ENCODE measurements at places on chromosomes 5 and 9.

DNA sequence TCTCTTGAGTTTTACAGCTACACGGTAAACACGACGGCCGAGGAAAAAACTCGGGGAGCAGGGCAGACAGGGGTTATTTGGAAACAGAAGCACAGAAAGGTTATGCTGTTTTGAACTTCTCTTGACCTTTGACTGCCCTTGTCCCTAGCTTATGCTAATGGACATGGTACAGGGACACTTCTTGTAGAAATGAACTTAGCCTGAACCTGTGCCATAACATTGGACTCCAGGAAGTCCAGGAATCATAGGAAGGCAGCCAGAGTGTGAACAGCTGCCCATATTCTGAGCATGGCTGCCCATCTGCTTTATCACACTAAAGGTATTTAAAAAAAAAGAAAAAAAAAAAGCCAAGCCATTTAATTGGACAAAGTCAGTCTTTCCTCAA lies 46.1 kb downstream of the NR6A1 start:
- no peak for DNase-seq

GRCh38 chr5:29054282-29054681 lies 2015.9 kb upstream of the CDH9 start:
- no peak for DNase-seq

DNA sequence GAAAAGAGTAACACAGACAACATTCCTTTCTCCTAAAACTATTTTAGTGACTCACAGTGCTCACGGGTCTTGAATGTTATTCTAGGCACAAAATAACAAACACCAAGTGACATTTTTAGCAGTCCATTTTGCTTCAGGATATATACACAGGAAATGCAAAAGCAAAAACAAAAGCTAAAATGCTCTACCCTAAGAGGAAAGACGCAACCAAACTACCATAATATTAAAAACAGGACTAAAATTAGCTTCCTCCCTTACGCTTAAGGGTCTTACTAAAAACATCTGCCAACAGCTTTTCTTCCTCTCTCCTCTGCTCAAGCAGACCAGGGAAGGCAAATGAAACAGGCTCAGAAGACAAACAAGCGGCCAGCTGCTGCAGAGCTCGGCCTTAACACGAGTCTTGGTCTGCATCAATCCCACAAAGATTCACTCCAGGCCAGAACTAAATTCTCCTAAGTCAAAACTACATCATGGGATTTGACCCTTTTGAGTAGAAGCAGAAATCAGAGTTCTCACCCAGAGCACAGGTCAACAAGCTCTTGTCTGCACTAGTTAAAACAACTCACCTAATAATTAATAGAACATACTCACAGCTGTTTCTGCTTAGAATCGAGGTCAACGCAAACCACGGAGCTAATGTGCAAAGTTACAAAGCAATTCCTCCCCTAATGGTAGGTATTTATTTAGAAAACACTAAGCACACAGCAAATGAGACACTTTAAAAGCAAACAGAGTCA lies 62.3 kb downstream of the RAPGEF1 start:
- DNase-seq: no peak

GRCh38 chr9:88339317-88339716 lies 48.9 kb upstream of the SPIN1 start:
- DNase-seq: no peak

Measured in CD8-positive, alpha-beta T cell (primary cell).